ENCODE measurements at places on chromosomes 4 and X.

DNA sequence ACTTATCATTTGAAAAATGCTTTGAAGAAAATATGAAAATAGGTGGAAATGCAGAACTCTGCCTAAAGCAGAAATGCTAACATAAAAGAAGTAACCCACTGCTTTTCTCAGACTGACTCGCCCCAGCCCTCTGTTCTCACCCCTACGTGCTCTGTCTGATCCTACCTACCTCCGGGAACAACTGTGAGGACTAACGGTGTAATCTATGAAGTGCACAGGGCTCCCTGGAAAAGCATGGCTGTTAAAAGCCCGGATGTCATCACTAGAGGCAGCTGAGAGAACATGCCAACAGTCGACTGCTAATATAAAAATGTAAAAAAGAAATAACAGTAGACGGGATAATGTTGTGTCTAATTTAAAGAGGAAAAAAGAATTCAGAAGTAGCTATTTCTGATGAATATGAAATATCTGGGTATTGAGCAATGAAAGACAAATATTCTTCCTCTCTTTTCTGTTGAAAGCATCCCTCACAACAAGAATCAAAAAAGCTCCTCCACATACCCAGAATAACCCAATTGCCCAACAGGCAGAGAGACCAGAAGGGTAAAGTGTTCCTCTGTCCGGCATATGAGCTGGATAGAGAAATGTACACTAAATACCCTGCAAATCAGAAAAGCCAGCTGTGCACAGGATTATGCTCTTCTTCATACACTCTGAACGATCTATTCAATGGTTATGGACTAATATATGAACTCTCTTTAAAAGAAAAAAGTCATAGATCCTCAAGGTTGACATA, 130.7 kb downstream of the TSPAN5 start:
- DNase-seq: no peak

DNA sequence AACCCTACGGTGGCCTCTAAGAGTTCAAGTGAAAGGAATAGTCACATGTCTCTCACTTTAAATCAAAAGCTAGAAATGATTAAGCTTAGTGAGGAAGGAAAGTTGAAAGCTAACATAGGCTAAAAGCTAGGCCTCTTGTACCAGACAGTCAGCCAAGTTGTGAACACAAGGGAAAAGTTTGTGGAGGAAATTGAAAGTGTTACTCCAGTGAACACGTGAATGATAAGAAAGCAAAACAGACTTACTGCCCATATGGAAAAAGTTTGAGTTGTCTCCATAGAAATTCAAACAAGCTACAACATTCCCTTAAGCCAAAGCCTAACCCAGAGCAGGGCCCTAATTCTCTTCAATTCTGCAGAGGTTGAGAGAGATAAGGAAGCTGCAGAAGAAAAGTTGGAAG, 51.5 kb upstream of the RAB9B start:
- DNase-seq: no peak

DNA sequence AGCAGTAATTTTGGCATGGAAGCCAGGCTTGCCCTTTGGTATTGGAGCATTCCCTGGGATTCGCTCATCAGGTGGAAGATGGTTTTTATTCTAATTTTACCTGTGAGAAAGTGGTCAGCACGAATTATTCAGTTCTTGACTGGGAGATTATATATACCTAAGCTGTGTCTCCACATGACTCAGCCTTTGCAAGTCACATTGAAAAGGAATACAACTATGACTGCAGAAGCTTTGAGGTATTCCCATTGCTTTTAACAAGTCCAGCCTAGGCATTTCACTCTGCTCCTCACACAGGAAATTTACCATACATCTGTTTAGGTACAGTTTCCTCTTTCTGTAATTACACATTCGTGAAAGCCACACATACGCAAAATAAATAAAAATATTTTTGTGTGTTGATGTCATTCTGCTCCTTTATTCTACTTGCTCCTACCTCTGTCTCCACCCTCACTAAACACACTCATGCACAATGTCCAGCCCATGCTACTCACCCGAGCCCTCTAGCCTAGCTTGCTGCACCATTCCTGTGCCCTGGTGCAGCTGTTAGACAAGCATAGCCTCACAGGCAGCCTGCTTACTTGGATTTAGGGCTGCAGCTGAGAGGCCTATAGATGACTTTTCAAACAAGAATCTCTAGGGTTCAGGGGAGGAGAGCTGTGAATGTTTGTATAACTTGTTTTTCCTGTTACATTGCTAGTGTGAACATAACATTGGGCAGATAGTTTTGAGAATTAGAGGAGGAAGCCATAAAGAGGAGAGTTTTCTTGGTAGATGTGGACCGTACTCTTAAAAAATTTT, 504.4 kb upstream of the FAT1 start:
- no peak for DNase-seq

DNA sequence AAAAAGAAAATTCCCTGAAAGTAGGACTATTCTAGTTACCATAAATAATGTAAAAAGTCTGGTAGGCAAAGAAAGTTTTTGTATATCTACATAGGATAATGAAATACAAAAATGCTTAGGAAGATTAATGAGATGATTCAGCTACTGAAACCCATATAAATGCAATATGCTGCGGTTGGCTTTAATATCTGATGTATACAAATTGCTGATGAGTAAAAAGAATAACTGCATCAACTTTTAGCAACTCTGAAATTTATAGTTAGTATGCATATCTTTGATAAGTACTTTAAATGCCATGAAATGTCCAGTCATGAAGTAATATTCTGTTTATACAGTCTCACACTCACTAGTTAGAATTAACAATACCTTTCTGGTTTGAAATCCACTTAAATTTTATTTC, 404.8 kb downstream of the TLL1 start:
- no peak for DNase-seq

GRCh38 chr4:857461-857860, 31.5 kb upstream of the CPLX1 start:
- no peak for DNase-seq

- DNase-seq: peak; percentile 26
These were observed 40.2 kb downstream of the SH3KBP1 start for GRCh38 chrX:19846995-19847790.

- no peak for DNase-seq
These were observed 6.6 kb upstream of the GUF1 start for GRCh38 chr4:44671636-44672035.

DNA sequence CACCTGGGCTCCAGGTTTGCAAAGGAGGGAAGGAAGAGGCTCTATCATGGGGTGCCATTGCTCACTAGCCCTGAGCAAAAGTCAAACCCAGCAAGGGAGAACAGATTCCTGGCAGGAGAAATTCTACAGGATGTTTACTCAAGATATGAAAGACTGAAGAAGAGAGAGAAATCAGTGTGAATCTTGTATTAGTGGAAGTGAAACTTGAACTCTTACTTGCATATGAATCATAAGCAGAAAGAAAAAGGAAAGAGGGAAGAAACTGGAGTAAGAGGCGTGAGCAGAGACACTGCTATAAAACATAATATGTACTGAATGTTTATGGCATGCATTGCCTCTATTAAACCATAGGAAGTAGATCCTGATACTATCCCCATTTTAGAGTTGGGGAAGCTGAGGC, 60.9 kb downstream of the C4orf46 start:
- DNase-seq: no peak

DNA sequence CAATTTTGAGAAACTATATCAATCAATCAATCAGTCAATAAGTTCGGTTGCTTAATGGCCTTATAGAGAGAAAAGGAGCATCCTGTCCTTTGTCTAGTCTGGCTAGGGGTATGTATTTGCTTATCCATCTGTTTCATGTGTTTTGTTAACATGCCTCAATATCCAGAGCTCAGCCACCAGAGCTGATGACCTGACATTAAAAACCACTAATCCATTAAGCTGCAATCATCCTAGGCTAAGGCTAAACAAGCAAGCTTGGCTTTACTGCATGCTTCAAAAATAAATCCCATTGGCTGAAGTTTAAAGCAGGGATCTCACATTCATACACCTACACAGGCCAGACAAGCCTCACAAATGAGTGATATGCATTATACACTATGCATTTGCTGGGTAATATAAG, 139.7 kb downstream of the INPP4B start:
- no peak for DNase-seq

DNA sequence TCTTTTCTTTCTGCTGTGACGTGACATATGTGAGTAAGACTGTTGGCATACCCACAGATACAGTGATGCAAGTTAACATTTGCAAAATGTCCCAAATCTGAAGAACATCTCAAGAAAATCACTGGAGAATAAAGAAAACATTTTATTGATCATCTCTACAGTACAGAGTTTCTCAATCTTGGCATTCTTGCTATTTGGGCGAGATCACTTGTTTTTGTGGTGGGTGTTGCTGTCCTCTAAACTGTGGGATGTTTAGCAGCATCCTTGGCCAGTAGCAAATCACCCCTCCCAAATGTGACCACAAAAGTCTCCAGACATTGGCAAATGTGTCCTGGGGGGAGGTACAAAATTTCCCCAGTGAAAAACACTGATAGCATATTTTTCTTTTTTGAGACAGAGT, 28.8 kb downstream of the AMELX start:
- no peak for DNase-seq

- DNase-seq: no peak
These were observed 14.7 kb upstream of the SPATA4 start for GRCh38 chr4:176210101-176210500.

GRCh38 chr4:77036206-77036605, 39.6 kb downstream of the CCNI start:
- DNase-seq: no peak

DNA sequence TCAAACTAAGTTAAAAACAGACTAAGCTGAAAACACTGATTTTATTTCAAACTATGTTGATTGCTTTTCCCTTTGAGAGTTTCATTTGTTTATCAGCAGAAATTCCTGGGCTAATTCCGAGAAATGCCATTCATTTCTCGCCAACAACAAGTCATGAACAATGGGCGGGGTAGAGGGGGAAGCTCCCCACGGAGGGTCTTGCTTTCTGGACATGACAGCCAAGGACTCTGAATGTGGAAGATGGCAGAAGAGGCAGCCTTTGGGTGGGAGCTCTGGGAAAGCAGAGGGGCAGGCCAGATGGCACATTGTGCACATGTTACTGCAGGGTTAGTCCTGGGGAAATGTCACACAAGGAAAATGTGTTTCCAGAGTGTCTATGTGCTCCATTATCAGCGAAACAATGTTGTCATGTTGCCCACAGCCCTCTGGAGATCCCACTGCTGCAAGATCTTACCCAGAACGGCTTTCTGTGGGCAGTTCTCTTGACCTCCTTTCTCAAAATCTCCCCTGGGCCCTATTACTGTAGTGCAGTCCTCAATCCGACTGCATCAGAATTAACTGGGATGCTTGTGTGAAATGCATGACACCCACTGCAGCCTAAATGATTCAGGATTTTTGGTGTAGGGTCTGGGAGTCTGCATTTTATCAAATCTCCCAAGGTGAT, 45.0 kb downstream of the CHRDL1 start:
- DNase-seq: no peak

DNA sequence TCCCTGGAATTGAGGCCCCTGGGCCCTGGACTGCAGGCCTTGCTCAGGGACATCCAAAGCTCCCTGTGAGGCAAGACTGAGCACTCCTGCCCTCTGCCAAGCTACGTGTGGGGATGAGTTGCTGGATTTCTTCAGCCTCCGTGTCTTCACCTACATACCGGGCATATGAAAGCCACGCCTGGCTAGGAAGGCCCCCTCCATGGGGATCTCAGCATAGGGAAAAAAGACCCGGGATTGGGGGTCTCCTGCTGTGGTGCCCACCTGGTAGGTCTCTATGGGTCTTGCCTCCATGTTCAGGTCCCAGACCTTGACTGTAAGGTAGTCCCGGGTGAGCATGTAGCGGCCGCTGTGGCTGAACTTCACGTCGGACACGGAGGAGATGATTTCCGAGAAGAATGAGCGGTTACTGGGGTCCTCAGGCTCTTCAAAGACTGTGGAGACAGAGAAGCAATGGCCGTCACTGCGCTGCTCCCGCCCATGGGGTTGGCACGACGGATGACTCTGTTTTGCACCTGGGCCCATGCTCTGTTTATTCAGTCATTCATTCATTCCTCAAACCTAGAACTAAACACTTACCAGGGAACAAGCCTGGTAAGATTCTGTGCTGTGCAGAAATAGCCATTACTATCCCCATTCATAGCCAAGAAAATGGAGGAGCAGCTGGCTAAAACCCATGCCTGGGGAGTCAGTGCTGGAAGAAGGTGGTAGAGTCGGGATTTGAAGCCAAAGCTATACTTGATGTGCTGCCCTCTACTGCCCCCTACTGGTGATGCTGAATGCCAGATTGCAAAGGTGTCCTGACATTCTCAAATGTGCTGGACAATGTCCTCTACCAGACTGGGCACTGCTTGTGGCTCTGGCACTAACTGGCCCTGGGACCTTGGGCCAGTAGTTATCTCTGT, 63.9 kb downstream of the WFS1 start:
- peak; percentile 35 for DNase-seq

DNA sequence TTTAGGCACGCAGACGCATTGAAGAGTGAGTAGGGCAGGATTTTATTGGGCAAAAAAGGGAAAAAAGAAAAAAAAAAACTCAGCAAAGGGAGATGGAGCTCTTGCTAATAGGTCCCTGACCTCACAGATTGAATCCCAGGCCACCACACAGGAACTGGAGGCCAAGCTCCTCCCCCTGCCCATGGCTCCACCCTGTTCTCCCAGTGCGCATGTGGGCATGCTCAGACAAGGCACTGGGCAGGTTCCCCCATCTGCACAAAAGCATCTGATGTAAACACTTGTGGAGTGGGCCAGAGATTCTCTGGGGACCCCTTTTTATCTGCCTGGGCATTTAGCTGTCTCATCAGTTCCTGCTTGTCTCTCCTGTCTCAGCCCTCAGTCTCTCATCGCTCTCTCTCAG, 9.5 kb downstream of the FRMD7 start:
- no peak for DNase-seq

All from activated CD8-positive, alpha-beta T cell treated with anti-CD3 and anti-CD28 coated beads, Interleukin-2, amount 10 ng/mL, durations not matched to agents 7 days and 5 days (primary cell).